Umbilical cord (tissue), 2 donors: ENCODE measurements at places on chromosomes 11 and 22. TPM values are rescaled to one million over a fixed set of nuclear protein-coding genes. Genes with fewer than 3 reads are reported as not detected.

The MRPL17 gene
- 55.4 TPM for total RNA-seq

The UPK3A gene
- total RNA-seq: not detected

The SERPING1 gene
- total RNA-seq: 31.8 TPM

The HSCB gene
- total RNA-seq: 10.8 TPM

The SEPTIN3 gene
- 0.48 TPM for total RNA-seq

The NXPE2 gene
- total RNA-seq: 8.4 TPM

The APOL5 gene
- not detected for total RNA-seq

The PTH gene
- 19.3 TPM for total RNA-seq

The DAGLA gene
- 1.4 TPM for total RNA-seq

The UCP3 gene
- total RNA-seq: 0.24 TPM

The SNX32 gene
- 1.9 TPM for total RNA-seq
